Upper lobe of left lung (tissue), 6 donors: ENCODE measurements at places on chromosomes 5 and 9.

DNA sequence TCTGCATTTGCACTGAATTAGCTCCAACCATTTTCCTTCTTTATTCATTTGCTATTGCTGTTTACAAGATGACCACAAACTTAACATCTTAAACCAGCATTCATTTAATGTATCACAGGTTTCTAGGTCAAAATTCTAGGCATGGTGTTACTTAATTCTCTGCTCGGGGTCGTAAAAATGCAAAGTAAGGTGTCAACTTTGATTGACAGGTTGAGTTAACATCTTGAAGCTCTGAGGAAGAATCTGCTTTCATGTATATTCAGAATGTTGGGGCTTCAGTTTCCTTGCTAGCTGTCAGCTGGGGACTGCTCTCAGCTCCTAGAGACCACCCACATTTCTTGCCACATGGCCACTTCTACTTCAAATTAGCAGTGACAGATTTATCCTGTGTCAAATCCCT, 348.7 kb upstream of the GRIN3A start:
- no peaks in the 10 kb centered on the region for H3K27me3 ChIP-seq
- no peak for DNase-seq
- H3K4me1 ChIP-seq: no peaks in the 10 kb centered on the region
- H3K4me3 ChIP-seq: no peak overlapping the region
- no peak overlapping the region for H3K27ac ChIP-seq
- H3K36me3 ChIP-seq: no peaks in the 10 kb centered on the region

GRCh38 chr5:54772231-54772630, 213.2 kb downstream of the ESM1 start:
- H3K27ac ChIP-seq: no peak overlapping the region
- H3K36me3 ChIP-seq: no peaks in the 10 kb centered on the region
- no peak for DNase-seq

GRCh38 chr9:123753669-123754258, 176.2 kb downstream of the DENND1A start:
- H3K4me3 ChIP-seq: no peak overlapping the region
- H3K27ac ChIP-seq: no peak overlapping the region
- H3K36me3 ChIP-seq: no peaks in the 10 kb centered on the region
- peaks cover 4% of the 10 kb centered on the region for H3K4me1 ChIP-seq

- no peaks in the 10 kb centered on the region for H3K27me3 ChIP-seq
- H3K27ac ChIP-seq: no peak overlapping the region
- DNase-seq: no peak
- no peaks in the 10 kb centered on the region for H3K36me3 ChIP-seq
- H3K4me1 ChIP-seq: no peaks in the 10 kb centered on the region
- H3K4me3 ChIP-seq: no peak overlapping the region
Measured at GRCh38 chr9:36598273-36598672, 25.6 kb downstream of the MELK start.
